ENCODE measurements at places on chromosomes 5 and 9.

DNA sequence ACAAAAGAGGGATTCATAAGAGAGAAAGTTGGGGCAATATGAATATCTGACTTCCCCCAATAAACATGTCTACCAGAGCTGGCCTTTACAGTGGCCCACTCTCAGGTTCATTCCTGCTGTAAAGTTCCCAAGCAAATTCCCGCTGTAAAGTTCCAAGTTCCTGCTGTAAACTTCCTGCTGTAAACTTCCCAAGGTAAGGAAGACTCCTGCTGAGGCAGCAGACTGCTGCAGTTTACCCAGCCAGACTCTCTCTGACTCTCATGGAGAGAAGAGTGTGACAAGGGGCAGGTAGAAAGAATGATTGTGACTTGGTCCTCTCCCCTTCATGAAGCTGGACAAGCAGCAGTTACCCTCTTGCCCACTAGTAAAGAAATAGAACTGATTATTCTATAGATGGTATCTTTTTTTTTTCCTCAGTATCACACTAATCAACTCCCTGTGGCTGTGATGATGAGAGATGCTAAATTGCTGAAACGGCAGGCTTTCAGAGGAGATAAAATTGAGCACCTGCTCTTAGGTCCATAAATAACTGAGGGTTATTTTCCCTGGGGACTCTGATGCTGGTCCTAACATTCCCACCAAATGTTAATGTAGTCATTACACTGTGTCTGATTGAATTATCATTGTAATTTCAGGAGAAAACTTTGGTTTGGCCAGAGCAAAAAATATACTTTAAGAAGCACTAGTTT, 220.4 kb downstream of the PARP8 start:
- DNase-seq, result no peak

GRCh38 chr5:108567429-108567828, 180.3 kb upstream of the FER start:
- no peak for DNase-seq

GRCh38 chr5:142364251-142365145, 39.7 kb upstream of the SPRY4 start:
- DNase-seq, result peak; percentile 1

DNA sequence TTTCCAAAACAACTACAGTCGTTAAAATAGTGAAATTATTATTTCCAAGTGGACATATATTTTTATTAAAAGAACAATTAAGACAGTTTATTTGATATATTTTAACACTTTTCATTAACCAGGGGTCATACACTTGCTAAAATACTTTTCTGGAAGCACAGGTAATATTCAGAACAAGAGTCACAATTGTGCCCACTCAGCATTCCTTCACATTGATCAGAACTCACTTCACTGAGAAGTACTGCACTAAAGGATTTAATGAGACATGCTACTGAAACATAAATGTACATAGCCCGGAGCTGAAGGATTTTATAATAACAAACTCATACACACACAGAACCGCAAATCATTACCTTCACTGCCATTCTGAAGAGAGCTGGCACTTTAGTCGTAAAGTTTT, 361.8 kb downstream of the ARL15 start:
- no peak for DNase-seq

- DNase-seq, result no peak
Measured at GRCh38 chr5:68331192-68332079, 115.9 kb downstream of the PIK3R1 start.
